ENCODE measurements at places on chromosomes 2 and 18.

DNA sequence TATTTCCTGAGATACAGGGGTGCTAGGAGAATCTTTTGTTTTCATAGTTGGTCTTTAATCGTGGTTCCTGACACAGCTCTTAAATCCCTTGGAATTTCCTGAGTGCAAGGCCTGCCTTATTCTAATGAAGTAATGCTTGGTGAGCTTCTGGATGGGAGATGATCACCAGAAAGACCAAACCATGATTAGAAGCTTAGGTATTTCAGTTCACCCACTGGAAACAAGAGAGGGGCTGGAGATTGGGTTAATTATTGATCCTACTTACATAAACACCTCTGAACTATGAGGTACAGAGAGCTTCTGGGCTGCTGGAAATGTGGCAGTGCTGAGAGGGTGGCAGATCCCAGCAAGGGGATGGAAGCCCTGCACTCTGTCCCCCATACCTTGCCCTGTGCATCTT is 406.8 kb downstream of the THSD7B start:
- DNase-seq = no peak

- no peak for DNase-seq
These were observed 141.1 kb upstream of the ETAA1 start for GRCh38 chr2:67255933-67256615.

DNA sequence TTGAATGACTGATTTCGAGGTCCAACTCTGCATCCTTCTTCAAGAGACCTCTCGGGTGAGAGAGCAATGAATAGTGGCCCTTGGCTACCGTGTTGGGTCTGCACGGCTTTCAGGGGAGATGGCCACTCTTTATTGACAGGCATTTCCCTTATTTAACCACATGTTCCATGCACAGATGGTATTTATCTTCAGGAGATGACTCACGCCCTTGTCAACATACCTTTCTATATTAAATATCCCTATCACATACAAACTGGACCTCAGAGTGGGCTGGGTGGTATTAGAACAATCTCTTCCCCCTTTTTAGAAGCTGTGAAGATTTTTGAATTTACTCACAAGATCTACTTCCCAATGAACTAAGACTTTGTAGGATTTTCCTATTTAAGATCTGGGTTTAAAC is 109.6 kb upstream of the CDC42EP3 start:
- no peak for DNase-seq

DNA sequence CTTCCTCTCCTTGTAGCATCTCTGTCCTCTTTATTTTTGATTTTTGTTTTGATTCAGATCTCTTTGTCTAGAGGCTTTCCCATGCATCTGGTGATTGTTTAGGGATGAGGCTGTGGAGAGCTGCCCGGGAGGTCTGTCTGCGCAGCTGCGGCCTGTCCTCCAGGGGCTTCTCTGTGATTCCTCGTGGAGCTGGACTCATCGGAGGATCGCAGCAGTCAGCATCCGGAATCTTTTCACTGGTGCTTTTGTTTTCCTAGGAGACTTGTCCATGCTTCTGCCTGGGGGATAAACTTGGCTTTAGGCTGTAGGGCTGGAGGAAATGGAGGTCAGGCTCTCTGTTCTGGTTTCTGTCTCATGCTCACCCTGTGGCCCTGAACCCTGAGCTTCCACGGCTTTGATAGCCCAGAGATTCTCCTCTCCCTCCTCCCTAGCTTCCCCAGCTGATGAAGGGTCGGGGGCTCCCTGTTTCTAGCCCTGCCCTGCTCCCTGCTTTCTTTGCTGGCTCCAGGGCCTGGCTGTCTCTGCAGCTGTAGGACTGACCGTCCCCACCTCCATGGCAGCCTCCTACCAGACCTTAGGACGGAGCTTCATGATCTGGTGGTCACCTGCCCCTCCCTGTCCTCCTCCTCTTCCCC is 35.5 kb downstream of the ZNF532 start:
- no peak for DNase-seq

DNA sequence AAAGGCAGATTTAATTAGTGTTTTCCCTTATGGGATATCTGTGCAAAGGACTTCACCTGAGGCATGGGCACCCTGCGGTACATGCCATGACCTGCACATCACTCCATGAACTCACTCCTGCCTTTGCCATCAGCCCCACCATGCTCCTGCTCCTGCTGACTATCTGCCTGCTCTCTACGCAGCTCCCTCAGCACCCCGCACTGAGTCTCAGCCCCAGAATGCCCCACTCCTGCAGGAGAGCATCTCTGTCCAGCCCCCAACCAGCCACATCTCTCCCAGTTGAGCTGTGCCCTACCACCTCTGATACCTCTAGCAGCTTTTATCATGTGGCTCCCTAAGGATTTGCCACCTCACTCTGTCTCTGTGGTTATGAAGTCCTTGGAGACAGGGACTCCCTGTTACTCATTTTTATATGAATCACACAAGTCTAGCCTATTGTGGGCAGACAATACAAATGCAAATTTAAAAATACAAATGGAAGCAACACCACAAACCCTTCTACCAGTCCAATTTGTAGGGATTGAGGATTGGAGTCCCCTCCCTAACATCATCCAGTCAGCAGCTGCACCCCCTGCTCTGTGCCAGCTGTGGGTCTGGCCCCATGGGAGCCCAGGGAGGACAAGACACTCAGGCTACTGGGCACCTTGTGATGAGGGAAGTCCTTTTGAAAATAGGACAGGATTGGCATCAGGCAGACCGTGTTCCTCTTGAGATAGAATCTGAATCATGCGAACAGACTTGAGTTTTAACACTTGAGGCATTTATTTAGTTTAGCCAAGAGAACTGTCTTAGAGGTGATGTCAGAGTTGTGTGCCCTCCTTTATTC is 689.6 kb upstream of the HS6ST1 start:
- no peak for DNase-seq

DNA sequence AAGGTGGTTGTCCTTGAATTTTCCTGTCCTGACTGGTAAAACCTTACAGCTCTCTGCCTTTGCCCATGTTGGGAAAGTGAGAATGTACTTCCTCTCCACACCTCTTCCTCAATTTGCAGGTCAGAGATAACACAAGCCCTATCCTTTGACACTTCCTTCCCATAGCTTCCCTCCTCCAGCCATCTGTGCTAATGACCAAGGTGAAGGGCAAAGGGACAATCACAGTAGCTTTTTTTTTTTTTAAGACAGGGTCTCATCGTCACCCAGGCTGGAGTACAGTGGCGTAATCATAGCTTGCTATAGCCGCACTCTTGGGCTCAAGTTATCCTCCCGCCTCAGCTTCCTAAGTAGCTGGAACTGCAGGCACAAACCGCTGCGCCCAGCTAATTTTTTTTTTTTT is 24.3 kb upstream of the STPG4 start:
- DNase-seq = no peak

DNA sequence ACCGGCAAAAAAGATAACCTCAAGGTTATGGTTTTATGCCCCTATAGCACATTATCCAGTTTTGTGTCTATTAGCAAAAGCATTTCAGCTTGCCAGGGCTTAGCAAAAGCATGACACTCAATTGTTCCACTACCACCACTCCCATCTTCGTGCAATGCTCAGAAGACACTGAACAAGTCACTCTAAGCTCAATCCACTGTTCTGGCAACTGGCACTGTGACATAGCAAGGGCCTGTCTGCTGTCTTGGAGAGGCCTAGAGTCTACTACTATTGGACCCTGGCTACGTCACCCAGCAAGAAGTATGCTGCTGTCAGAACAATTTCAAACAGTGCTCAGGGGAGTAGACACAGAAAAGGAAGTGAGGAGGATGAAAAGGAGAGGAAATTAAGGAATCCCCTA is 103.5 kb upstream of the PPP1CB start:
- DNase-seq = no peak

DNA sequence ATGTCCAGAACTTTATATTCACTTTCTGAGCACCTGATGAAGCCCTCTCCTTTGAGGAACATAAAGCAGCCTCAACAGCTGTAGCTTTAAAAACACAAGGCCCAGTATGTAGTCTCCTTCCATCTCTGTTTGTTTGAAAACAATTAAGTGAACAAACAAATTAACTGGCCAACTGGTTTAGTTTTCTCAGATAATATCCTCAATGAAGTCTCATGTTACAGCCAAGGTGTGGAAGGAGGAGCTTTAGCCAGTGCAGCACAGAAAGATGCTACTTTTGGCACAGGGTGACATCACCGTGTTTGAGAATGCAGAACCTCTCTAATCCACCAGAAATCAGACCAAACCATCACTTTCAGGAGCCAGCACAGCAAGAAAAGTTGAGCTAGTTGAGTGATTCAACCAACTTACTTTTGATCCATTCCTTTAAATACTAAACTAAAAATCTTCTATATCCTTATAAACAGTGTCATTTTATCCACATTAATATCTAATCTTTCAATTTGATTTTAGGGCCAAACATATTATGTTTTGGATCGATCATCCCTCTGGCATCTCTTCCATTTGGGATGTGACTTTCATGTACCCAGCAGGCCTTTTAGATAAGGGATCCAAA is 488.7 kb downstream of the ARHGAP15 start:
- DNase-seq = no peak

DNA sequence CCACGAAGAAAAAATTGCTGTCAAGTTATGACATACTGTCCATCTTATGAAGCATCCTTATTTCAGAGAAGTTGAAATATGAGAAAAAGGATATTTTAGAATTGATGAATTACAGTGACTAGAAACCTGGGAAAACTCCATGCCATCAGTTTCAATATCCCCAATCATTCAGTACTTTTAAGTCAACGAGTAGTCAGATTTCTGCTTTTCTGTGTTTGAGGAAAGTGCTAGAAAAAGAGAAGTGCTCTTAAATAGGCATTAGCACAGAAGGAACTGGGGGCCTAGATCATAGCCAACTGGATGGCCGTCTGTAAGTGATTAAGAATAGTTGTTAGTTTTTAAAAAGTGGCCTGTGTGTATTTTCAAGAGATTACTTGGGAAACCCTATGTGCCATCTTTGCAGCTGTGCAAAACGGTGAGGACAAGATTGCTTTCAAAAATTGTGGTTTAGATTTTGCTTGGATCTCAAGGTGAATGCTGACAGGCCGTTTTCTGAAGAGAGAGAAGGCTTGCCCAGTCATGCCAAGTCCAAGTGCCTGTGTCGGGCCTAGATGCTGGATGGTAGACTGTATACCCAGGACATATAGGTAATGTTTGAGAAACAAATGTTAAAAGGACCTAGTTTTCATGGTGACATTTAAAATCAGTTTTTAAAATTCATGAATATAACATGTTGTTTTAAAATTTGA is 5.1 kb downstream of the NEDD4L start:
- DNase-seq = no peak

GRCh38 chr2:85395912-85396475 is 14.2 kb downstream of the CAPG start:
- DNase-seq = no peak

- no peak for DNase-seq
These were observed 202.7 kb downstream of the BCL11A start for GRCh38 chr2:60350791-60351190.

GRCh38 chr2:144320491-144320890 is 199.4 kb downstream of the ZEB2 start:
- DNase-seq = no peak

DNA sequence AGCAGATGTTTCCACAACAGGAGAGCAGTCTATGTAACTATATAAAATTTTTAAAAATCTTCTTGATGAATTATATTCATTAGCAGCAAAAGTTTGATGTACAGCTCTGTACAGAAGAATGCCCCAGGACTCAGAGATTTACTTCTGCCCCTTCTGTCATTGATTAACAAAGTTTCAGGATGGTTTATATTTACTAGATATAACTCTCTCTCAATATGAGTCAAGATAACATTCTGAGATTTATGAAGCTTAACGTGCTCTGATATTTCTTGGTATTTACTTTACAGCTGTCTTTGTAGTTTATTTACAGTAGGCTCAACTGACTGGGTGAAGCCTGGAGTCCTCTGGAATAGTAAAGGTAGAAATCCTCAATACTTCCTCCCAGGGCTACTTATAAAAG is 93.6 kb upstream of the HNMT start:
- no peak for DNase-seq

DNA sequence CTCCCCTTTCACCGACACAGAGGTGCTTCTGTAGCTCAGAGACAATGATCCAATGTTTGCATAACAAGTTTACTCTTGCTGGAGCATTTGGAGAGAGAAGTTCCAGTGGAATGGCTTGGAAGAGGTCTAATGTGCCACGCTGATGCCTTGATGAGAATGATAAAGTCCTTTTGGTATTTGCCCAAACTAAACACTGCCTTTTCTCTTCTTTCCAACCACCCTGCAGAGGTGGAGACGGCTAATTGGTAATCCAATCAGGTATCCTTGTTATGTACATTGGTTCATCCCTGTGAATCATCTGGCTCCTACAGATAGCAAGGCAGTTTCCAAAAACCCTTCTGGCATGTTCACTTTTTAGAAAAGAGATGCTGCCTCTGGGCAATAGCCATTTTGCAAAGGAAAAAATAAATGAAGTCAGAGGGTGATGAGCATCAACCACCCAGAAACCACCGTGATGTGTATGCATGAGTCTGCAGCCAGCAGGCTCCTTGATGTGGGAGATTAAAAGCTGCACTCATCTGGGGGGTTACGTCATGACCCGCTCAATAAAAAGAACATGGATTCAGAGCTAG is 40.6 kb downstream of the KIAA2012 start:
- no peak for DNase-seq

DNA sequence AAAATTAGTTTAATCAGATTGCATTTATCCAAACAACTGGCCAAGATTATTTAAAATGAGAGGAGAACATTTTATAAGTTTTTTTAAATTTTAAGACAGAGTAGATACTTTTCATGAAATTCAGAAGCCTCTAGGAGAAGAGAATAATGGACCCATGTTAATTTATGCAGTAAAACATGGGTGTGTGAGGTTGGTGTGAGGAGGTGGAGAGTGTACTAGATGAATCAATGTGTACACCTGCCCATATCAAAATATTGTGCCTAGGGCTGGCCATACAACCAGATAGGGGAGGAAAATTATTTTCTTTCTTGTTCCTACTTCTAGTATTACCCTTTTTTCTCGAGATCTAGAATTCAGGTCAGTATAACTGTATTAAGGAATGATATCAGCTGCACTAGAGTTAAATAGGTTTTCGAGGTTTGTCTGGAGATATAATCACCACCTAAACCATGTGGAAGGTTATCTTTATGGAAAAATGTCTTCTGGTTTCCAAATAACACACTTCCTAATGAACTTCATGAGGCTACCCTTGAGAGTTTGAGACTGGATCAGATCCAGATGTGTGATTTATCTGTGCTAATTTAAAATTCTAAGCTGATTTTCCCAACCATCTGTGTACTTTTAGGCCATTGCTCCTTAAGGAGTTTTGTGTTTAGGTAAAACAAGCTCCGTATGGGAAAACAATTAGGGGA is 37.6 kb downstream of the TMEM178A start:
- no peak for DNase-seq

DNA sequence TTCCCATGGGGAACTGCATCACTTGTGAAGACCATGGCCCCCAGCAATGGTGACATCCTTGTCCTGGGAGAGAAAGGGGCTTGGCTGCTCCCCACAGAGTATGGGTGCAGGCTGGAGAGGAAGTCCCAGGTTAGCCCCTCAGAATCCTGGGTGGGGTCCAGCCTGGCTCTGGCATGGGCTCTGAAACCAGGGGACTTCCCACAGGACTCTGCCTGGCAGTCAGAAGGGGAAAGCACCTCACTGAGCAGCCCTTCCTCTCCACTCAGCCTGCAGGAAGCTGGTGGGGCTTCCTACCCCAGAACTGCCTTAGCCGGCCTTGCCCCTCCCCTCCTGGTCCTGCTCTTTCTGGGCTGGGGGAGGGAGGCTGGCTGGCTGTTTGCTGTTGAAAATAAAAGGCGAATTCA is 3.7 kb downstream of the NEURL3 start:
- no peak for DNase-seq

GRCh38 chr18:44743631-44744030 is 62.9 kb downstream of the SETBP1 start:
- DNase-seq = peak; percentile 68

GRCh38 chr2:95076705-95077529 is 44.7 kb downstream of the MRPS5 start:
- peak; percentile 62 for DNase-seq

Data from cerebellar cortex (tissue), 1 donor.